T-cell (primary cell): ENCODE measurements at places on chromosomes 13 and 19. TPM values are rescaled to one million over a fixed set of nuclear protein-coding genes. Genes with fewer than 3 reads are reported as not detected.
A peak's percentile ranks its signal among the peaks of the same experiment; 100 is the strongest.

DNA sequence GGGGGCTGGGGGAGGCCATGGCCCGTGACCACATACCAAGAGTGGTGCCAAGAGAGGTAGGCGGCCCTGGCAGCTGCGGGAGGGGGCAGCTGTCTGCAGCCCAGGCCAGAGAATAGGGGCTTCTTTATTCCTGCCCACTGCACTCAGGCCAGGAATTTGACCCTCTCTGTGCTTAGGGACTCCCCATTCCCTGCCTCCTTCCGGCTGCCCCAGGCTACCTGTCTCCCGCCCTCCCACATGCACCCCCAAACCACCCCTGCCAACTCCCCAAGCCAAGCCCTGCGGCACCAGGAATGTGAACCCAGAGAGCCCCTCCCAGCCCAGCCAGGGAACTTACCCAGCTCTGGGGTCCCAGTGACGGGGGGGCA is 687 bp downstream of the PLEKHA4 start:
- H3K27ac ChIP-seq: no peak overlapping the region
- DNase-seq: no peak
- no peak overlapping the region for H3K4me3 ChIP-seq

- H3K4me1 ChIP-seq: no peaks in the 10 kb centered on the region
- H3K4me3 ChIP-seq: no peak overlapping the region
- H3K27ac ChIP-seq: no peak overlapping the region
- no peak for DNase-seq
- peaks cover 3% of the 10 kb centered on the region for H3K27me3 ChIP-seq
Observed at GRCh38 chr13:30787738-30788525, 52.6 kb downstream of the ALOX5AP start.

- no peaks in the 10 kb centered on the region for H3K27me3 ChIP-seq
- no peaks in the 10 kb centered on the region for H3K4me1 ChIP-seq
- peaks cover 12% of the 10 kb centered on the region for H3K36me3 ChIP-seq
Observed at GRCh38 chr19:7560255-7560654, 24.7 kb downstream of the PNPLA6 start.

The ZNF568 gene
- 19.3 TPM for total RNA-seq

- H3K27ac ChIP-seq: no peak overlapping the region
- H3K4me1 ChIP-seq: peaks cover 3% of the 10 kb centered on the region
- peaks cover 6% of the 10 kb centered on the region for H3K27me3 ChIP-seq
- H3K36me3 ChIP-seq: peaks cover 8% of the 10 kb centered on the region
- no peak for DNase-seq
- H3K4me3 ChIP-seq: no peak overlapping the region
Observed at GRCh38 chr19:51710163-51710562, 13.6 kb downstream of the HAS1 start.

DNA sequence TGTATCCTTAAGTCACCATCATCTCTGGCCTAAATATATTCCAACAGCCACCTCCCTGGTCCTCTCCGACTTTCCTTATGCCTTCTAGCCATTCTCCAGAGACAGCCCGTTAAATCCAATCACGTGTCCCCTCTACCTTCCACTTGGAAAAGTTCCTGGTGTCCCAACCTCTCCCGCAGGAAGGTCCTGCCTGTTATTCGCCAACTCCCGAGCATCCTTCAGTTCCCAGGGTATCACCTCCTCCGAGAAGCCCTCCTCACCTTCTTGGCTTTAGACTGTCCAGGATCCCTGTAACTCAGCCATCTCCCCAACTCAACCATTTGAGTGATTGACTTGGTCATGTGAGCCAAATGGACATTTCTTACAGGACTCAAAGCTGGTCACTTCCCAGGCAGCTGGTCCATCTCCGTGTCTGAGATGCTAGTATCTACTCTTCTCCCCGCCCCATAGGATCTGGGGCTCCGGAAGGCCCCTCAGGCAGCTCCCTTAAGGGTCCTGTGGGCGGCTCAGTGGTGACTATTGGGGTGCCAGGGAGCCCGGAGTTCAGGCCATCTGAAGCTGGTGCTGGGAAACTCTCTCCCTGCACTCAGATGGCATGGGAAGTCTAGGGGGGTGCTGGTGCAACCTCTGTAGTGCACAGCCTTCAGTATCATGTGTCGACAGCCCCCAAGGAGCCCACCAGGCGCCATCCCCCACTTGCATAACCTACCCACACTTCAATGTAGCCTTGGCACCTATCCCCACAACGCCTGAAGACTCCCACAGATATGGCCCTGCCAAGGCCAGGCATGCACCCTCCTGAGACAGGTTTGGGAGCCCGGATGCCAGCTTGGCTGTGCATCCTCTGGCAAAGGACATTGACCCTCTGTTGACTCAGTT is 27.9 kb upstream of the NANOS3 start:
- H3K27me3 ChIP-seq: no peaks in the 10 kb centered on the region
- H3K36me3 ChIP-seq: no peaks in the 10 kb centered on the region
- H3K27ac ChIP-seq: peak overlapping the region; percentile 38
- no peak for DNase-seq

GRCh38 chr19:14114854-14115253 is 2.7 kb downstream of the PRKACA start:
- H3K4me3 ChIP-seq: no peak overlapping the region
- no peak overlapping the region for H3K27ac ChIP-seq
- no peak for DNase-seq
- H3K4me1 ChIP-seq: peaks cover 31% of the 10 kb centered on the region
- no peaks in the 10 kb centered on the region for H3K36me3 ChIP-seq
- no peaks in the 10 kb centered on the region for H3K27me3 ChIP-seq

DNA sequence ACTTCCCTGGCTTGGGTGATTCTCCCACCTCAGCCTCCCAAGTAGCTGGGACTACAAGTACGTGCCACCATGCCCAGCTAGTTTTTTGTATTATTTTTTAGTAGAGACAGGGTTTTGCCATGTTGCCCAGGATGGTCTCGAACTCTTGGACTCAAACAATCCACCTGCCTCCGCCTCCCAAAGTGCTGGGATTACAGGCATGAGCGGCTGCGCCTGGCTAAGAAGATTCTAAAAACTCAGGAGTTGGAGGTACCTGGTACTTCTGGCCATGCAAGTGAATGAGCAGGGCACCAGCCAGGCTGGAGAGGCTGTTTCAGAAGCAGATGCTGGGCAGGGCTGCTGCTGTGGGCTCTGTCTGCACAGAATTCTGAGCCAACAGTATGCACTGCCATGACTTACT is 6.1 kb downstream of the MZF1 start:
- H3K4me1 ChIP-seq: peaks cover 13% of the 10 kb centered on the region
- H3K27me3 ChIP-seq: no peaks in the 10 kb centered on the region
- no peak overlapping the region for H3K4me3 ChIP-seq
- H3K27ac ChIP-seq: no peak overlapping the region
- no peak for DNase-seq
- H3K36me3 ChIP-seq: peaks cover 5% of the 10 kb centered on the region

DNA sequence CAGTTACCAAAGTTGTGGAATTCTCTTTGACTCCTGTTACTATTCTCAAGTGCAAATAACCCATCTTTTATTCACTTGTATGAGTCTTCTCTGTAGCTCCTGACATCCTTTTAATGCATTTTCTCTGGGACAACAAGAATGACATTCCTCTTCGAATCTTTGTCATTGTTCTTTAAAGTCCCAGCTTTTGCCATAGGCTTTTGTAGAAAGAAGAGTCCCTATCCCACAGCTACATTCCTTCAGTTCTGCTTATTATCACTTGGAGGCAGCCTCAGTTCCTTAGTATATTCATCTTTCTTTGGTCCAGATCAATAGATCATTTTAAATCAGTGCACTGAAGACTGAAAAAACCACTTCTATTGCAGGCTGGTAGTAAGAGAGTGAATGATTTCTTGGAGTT is 560.2 kb downstream of the DACH1 start:
- H3K36me3 ChIP-seq: no peaks in the 10 kb centered on the region
- no peak overlapping the region for H3K4me3 ChIP-seq
- H3K27ac ChIP-seq: no peak overlapping the region
- DNase-seq: no peak

- no peak for DNase-seq
- H3K36me3 ChIP-seq: no peaks in the 10 kb centered on the region
- H3K4me3 ChIP-seq: no peak overlapping the region
Observed at GRCh38 chr13:24033527-24034302, 126.8 kb upstream of the SPATA13 start.

GRCh38 chr13:30735872-30736175 is 481 bp downstream of the ALOX5AP start:
- no peaks in the 10 kb centered on the region for H3K36me3 ChIP-seq
- peaks cover 8% of the 10 kb centered on the region for H3K27me3 ChIP-seq
- H3K27ac ChIP-seq: peak overlapping the region; percentile 72
- peak overlapping the region; percentile 43 for H3K4me3 ChIP-seq

- H3K4me3 ChIP-seq: no peak overlapping the region
- no peak overlapping the region for H3K27ac ChIP-seq
- no peak for DNase-seq
- H3K4me1 ChIP-seq: no peaks in the 10 kb centered on the region
- peaks cover 40% of the 10 kb centered on the region for H3K36me3 ChIP-seq
- no peaks in the 10 kb centered on the region for H3K27me3 ChIP-seq
Observed at GRCh38 chr13:48066310-48066989, 28.5 kb downstream of the MED4 start.

DNA sequence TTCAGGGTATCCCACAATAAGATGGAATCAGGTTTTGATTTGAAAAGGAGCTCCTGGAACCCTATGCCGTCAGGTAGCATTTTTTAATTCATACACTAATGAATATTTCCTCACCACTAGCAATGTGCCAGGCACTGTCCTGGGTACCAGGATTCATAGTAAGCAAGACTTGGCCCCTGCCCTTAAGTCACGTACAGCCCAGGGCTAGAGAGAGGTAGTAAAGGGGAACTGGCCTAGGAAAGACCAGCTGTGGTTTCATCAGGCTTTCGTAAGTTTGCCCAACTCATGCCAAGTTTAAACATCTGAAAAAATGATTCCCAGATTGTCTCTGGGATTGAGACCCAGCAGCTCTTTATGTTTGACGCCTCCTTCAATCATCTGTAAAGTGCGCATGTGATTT is 45.9 kb upstream of the AMER2 start:
- DNase-seq: no peak
- H3K4me1 ChIP-seq: peaks cover 2% of the 10 kb centered on the region
- H3K27me3 ChIP-seq: peaks cover 5% of the 10 kb centered on the region
- H3K36me3 ChIP-seq: no peaks in the 10 kb centered on the region
- no peak overlapping the region for H3K27ac ChIP-seq

DNA sequence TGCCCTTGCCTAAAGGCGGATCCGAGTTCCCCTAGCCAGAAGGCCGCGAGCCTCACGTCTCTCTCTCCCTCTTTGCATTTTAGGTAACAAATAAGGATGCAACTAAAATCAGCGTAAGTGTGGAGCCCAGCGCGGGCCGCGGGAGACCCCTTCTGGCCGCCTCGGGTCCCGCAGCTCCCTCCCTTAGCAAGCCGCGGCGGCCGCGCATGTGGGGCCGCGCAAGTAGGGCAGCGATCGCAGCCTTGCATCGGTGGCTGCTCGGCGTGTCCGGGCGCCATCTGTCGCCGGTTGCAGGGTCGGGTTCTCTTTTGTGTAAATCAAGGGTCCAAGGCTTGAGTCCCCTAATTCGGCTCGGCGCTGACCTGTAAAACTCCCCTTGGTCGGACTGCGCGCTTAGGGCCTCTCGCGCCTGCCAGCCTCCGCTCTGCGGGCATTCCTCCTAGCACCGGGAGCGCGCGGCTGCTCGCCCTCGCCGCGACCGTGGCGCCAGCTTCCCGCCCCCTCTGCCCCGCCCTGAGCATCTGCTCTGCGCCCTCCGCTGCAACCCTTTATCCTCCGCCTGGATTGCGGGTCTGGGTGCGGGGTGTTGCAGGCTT is 2.7 kb downstream of the VSTM2B start:
- H3K27me3 ChIP-seq: peaks cover 88% of the 10 kb centered on the region
- H3K4me1 ChIP-seq: peaks cover 2% of the 10 kb centered on the region
- no peak overlapping the region for H3K27ac ChIP-seq
- no peak overlapping the region for H3K4me3 ChIP-seq
- H3K36me3 ChIP-seq: no peaks in the 10 kb centered on the region

DNA sequence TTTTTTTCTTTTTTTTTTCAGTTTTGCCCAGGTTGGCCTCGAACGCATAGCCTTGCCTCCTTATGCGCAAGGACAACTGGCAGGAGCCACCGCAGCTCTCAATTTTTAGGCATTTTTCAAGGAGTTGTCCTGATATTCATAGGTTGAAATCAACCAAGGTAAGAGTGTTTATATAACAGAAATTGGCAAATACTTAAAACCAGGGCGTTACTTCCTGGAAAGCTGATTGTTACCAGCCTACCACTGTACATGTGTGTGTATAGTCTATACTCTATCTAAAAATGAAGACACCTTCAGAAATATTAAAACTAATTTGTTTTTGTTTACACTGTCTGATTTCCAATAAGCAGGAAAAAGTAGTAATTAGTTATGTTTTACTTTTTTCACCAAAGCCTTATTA is 39.2 kb downstream of the GPC6 start:
- H3K36me3 ChIP-seq: no peaks in the 10 kb centered on the region
- no peaks in the 10 kb centered on the region for H3K27me3 ChIP-seq

DNA sequence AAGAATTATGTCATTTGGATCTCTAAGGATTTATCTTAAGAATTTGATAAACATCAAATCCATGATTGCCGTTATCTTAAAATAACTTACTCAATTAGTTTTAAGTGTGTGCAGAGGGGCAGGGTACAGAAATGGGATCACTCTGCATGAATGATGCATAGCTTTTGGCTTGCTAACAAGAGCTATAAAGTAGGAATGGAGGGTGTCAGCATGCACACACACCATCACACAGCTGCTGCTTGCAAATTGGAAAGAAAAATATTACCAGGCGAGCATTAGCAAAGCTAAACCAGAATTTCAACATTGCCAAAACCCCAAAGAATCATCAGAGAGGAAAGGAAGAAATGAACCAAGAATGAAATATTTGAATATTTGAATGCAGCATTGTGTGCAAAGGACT is 580.6 kb downstream of the LMO7 start:
- H3K36me3 ChIP-seq: no peaks in the 10 kb centered on the region
- no peak overlapping the region for H3K27ac ChIP-seq
- H3K27me3 ChIP-seq: no peaks in the 10 kb centered on the region
- no peak for DNase-seq
- no peaks in the 10 kb centered on the region for H3K4me1 ChIP-seq

- no peak overlapping the region for H3K4me3 ChIP-seq
- DNase-seq: no peak
- H3K4me1 ChIP-seq: no peaks in the 10 kb centered on the region
- H3K27ac ChIP-seq: no peak overlapping the region
- H3K36me3 ChIP-seq: no peaks in the 10 kb centered on the region
Observed at GRCh38 chr13:78372581-78372980, 230.8 kb downstream of the POU4F1 start.
